ENCODE measurements at places on chromosomes 3 and 15. TPM values are rescaled to one million over a fixed set of nuclear protein-coding genes. Genes with fewer than 3 reads are reported as not detected.

DNA sequence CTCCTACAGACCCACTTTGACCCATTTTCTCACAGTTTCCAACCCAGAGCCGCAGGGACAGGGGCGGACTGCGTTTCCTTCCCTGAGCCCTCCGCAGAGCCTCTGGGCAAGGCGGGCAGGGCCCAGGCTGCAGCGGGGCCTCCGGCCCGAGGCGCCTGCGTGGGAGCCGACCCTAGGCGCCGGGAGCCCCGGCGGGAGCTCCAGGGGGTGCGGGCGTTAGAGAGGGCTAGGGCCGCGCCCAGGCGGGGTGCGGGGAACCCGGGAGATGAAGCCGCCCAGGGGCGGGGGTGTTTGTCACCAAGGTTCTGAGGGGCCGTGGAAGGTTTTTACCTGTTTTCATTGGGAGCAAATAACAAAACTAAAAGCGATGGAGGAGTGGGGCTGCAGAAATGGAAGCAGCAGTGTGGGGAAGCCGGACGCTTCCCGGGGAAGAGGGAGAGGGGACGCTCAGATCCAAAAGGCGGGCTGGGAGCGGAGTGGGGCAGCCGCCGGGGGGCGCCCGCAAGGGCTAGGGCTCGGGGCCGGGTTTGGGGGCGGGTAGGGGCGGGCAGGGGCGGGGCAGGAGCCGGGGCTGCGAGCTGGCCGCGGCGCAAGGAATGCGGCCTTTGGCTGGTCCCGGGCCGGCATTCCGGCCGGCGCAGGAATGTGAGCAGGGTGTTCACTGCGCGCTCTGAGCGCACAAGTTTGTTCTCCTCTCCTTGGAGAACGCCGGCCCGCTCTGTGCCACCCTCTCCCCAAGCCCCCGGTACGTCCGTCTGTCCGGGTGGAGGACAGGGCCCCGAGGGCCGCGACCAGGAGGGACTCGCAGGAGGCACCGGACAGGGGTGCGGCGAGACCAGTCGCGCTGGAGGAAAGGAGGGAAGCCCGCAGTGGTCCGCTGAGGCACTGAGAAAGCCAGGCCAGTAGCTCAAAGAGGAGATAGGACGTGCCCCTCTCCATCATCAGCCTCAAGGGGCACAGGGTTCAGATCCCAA, 61.1 kb downstream of the AMOTL2 start:
- DNase-seq: no peak
- H3K4me3 ChIP-seq: no peak overlapping the region
- H3K27ac ChIP-seq: no peak overlapping the region
- H3K4me1 ChIP-seq: no peaks in the 10 kb centered on the region
- no peaks in the 10 kb centered on the region for H3K36me3 ChIP-seq

- no peak for DNase-seq
- H3K27ac ChIP-seq: no peak overlapping the region
- no peaks in the 10 kb centered on the region for H3K4me1 ChIP-seq
- H3K27me3 ChIP-seq: peaks cover 3% of the 10 kb centered on the region
- H3K4me3 ChIP-seq: no peak overlapping the region
- no peaks in the 10 kb centered on the region for H3K36me3 ChIP-seq
These were observed 65.1 kb downstream of the MEGF11 start for GRCh38 chr15:66188464-66188863.

DNA sequence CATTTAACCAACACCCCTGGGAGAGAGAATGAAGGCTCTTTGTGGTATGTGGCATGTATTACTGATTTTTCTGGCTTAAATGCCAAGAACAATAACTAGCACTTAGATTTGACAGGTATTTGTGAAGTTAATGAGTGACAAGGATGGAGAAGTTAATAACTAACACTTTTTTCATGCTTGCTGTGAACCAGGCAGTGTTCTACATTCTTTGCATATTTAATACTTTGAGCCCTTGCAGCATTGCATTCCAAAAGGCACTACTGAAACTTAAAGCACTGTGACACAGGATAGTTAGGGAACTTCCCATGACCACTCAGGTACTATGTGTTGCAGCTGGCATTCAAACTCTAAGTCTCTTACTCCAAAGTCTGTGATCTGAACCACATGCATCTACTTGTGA, 650.6 kb downstream of the ZPLD1 start:
- no peaks in the 10 kb centered on the region for H3K36me3 ChIP-seq
- H3K4me3 ChIP-seq: no peak overlapping the region
- no peak for DNase-seq
- no peak overlapping the region for H3K27ac ChIP-seq

MRAS gene
- polyA plus RNA-seq: 0.38 TPM

MORC1 gene
- not detected for polyA plus RNA-seq

CPNE9 gene
- not detected for polyA plus RNA-seq

PYGO1 gene
- polyA plus RNA-seq: not detected

TTLL13 gene
- polyA plus RNA-seq: 0.17 TPM
